Stimulated activated CD4-positive, alpha-beta T cell treated with anti-CD3 and anti-CD28 coated beads, Interleukin-4, amount 100 ng/mL, for 24 hours (primary cell): ENCODE measurements at places on chromosomes 2 and 18.

DNA sequence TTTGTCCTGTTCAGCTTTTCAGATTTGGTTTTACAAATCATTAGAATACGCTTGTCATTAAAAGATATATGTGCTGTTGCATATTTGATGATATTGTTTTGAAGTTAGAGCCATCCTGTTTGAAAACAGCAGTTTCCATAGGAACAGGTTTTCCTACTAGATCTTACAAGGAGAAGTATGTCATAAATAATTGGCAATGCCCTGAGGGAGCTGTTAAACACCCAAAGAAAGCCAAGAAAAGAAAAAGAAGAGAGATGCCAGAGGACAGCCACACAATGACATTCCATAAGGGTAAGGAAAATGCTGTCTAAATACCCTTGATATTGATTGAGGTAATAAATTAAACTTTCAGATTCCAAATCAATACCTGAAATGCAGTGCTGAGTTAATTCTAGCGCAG is 392.2 kb upstream of the CRIM1 start:
- no peak for DNase-seq

DNA sequence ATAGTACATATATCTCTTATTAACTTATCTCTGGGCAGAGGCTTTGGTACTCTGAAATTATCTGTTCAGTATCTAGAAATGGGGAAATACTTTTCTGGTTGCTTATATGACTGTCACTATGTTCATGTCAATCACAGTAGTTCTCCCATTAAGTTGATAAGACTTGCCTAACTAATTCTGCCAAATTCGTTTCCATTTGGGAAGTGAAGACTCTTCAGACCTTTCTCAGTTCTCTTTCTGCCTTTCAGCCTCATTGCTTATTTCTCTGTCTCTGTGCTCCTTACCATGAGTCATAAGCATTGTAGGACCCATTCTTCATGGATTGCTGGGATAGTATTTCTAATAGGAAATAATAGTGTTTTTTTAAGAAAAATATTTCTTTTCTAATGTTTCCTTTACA is 113.5 kb downstream of the PHLPP1 start:
- DNase-seq, result no peak

DNA sequence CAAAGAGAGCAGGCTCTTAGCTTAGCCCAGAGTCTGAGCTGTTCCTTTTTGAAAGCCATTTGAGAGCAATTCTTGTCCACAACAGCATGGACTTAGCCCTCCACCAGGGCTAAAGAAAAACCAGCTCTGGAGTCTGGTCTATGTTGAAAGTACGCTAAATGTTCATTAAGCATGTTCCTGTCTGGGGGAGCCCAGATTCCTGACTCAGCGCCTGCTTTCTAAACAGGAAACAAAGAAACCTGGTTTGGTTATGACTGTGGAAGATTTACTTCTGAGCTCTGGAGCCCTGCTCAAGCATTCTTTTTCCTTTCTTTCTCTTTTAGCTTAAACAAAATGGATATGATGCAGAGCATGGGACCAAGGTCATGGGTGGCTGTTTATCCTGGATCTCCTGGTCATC is 279.8 kb downstream of the RBM43 start:
- DNase-seq, result no peak

GRCh38 chr2:199684832-199685231 is 166.2 kb downstream of the FTCDNL1 start:
- no peak for DNase-seq

DNA sequence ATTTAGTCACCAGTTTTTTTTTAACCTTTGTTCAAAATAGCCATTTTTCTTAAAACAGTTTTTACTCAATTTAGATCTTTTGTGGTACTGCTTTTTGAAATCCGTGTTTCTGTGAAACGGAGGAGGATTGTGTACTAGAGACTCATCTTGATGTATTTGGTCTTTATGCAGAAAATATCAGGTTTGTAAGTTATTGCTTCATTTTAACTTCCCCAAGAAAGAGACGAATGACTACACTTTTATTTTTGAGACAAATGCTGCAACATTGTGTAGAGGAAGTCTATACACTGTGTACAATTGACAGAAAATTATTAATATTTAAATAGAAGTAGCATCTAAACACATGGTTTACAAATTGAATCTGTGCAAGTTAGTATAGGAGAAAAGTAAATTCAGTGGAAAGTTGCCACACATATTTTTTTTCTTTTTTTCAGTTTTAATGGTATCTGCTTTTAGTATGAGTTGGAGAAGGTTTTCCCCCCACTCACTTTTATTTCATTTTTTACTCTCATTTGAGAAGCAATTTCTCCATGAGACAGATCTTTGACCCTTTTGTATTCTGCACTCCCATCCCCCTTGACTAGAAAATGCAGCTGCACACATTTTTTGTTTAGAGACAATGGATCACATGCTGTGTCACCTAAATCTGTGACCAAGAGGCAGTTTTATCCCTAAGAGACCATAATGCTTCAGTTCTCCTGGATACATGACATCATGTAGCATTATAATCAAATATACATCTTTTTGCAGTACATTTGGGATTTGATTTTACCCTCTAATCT is 200.8 kb upstream of the STON1 start:
- no peak for DNase-seq

DNA sequence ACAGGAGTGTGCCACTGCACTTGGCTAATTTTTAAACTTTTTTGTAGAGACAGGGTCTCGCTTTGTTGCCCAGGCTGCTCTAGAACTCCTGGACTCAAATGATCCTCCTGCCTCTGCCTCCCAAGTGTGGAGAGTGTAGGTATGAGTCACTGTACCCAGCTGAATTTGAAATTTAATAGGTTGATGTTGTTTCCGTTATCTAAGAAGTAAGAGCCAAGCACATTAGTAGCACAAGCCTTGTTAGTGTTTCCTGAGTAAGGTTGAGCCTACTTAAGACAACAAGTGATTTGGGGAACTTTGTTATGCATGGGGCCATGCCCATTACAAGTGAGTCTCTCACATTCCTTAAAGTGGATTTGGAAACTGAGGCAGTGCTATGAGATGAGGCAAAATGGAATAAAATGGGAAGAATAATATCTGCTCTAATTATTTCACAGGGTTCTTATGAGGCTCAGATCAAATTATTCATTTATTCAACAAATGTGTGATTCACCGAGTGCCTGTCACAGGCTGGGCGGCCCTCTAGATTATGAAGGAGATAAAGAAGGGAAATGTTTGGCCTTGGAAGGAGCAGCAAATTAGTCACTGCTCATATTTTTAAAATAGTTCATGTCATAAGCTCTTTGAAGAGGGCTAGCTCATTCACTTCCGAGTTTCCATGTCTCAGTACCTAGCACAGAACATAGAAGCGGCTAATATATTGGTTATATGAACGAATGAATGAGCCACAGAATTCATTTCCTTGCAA is 217.2 kb downstream of the LDLRAD4 start:
- peak; percentile 24 for DNase-seq

DNA sequence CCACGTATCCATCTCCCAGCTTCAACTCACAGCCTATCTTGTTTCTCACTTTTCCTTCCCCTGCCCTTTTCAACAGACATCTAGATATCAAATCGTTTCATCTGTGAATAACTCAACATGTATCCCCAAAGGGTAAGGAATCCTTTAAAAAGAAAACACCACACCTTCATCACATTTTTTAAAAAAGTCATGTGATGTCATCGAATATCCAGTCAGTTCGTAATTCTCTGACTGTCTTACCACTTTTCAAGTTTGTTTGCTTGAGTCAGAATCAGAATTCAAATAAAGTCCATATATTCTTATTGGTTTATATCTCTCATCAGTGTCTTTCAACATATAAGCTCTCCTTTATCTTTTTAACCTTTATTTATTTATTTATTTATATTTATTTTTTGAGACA is 5.4 kb upstream of the LONRF2 start:
- DNase-seq, result no peak

DNA sequence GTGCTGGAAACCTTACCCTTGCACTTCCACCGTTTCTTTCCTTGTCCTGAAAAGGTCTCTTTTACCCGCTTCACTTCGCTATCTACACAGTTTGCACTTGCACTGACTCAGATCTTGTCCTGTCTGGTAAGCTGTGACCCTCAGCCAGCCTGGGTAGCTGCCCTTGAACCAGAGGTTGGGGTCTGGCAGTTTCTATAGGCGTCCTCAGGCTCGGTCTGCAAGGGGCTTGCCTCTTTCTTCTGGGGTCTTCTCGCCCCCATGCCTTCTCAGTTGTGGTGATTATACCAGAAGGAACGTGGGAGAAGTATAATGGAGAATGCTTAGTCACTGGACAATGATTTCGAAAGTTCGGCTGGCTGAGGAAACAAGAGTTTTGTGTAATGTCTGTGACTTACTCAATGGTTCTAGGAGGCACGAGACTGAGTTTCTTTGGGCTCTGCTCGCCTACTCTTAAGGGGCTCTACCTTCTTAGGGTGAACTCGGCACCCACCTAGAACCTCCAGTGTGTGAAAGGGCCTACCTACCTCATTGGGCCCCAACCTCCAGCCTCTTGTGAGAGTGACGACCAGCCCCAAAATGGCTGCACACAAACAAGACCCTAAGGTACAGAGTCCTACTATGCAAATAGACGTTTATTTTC is 6.9 kb upstream of the STAT1 start:
- peak; percentile 69 for DNase-seq

GRCh38 chr2:187188783-187189631 is 259.0 kb downstream of the CALCRL start:
- DNase-seq, result no peak

DNA sequence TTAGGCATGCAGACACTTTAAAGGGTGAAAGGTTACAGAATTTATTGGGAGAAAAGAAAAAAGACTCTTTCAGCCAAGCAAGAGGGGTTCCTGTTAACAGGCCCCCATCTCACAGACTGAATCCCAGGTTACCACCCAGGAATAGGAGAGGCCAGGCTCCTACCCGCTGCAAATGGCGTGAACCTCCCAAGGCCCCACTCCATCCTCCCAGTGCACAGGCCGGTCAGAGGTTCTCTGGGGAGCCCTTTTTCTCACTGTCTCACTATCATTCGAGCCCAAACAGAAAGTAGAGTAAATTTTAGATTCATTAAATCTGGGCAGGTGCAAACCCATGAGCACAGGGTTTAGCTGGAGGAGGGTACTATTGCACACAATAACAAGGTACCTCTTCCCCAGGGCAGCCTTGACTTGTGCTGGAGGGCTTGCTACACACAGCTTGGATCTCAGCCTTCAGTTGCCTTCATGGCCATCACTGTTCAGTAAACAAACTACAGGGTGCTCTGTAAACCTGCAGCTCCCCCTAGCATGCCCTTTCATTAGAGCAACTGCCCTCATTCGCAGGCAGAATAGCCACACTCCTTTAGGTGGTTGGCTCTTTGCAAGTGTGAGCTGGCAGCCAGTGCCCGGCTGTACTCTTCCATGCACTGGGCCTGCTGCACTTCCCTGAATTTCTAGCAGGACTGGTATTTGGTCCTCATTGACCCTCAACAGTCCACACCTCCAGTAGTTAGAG is 7.3 kb upstream of the PLEK start:
- DNase-seq, result no peak

DNA sequence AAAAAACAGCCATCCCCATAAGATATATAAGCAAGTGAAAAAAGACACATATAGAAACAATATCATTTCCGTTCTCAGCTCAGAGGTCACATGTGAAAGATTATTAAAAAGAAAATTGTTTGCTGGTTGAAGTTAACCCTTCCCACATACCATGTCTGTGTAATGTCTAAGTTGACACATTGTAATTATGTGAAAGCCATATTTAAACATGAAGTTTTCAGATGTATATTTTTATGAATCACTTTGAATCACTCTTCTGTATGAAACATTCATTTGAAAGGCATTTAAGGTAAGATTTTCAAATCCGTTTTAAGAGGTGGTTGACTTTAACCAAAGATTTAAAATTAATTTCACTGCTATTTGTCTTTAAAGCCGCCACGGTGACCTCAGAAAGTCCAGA is 441.9 kb downstream of the RND3 start:
- no peak for DNase-seq

- no peak for DNase-seq
Measured at GRCh38 chr2:172056293-172056692, 29.0 kb upstream of the DLX1 start.

- DNase-seq, result no peak
Measured at GRCh38 chr2:55934337-55934736, 10.8 kb upstream of the EFEMP1 start.

- no peak for DNase-seq
Measured at GRCh38 chr18:55247032-55247431, 287.8 kb upstream of the CCDC68 start.

DNA sequence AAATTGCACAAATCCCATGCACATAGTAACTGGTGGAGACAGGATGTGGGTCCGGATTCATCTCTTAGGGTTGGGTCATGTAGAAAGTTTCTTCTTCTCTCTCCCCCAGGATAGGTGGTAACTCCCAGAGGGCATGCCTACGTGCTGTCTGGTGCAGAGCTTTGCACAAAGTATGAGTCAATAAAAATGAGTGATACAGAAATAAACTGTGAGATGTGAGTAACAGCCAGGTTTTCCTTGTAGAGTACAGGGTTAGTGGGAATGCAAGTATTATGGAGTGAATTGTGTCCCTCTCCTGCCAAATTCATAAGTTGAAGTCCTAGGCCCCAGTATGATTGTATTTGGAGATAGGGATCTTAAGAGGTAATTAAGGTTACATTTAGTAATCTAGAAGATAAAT is 289.4 kb downstream of the ALK start:
- no peak for DNase-seq

DNA sequence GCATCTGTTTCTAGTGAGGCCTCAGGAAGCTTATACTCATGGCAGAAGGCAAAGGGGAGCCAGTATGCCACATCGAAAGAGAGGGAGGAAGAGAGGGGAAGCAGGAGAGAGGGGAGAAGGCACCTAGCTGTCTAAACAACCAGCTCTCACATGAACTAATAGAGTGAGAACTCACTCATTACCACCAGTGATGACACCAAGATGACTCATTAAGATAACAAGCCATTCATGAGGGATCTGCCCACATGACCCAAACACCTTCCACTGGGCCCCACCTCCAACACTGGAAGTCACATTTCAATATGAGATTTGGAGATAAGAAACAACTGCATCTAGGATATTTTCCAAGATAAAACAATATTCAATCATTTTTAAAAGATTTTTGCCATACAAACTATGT is 753.9 kb upstream of the ZEB2 start:
- DNase-seq, result no peak

- DNase-seq, result no peak
Measured at GRCh38 chr2:1588978-1589621, 155.2 kb downstream of the PXDN start.

DNA sequence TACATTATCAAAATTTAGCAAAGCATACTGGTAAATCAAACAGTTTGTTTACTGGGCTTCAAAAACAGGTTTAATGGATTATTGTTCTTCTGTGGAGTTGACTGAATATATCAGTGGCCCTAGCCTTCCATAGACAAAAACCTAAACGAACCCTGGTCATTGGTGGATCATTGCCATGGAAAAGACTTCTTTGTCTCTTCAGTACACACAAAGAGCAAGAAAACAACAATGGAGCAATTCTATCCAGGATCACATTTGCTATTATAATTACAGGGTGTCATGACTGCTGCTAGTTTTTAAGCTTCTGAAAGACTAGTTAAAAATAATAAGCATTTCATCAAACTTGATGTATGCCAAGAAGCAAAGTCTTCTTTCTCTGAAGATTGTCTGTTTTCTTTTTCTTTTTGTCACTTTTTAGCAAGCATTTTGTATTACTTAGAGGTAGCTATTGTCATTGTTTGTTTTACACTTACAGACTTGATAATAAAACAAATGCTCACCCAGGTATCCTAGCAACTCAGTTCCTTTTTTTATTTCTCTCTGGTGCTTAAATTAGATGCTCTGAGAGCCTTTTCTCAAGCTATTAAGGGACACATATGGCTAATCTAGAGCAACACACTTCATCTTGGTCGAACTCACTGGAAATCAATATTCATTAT is 1228.7 kb upstream of the DDX18 start:
- DNase-seq, result no peak

- no peak for DNase-seq
Measured at GRCh38 chr2:902584-902983, 48.1 kb upstream of the SNTG2 start.

GRCh38 chr2:225452677-225453076 is 53.2 kb downstream of the NYAP2 start:
- DNase-seq, result no peak
